Skeletal muscle cell (primary cell): ENCODE measurements at places on chromosomes 1 and 21.

GRCh38 chr1:181656491-181656890, 173.2 kb downstream of the CACNA1E start:
- DNase-seq: no peak

DNA sequence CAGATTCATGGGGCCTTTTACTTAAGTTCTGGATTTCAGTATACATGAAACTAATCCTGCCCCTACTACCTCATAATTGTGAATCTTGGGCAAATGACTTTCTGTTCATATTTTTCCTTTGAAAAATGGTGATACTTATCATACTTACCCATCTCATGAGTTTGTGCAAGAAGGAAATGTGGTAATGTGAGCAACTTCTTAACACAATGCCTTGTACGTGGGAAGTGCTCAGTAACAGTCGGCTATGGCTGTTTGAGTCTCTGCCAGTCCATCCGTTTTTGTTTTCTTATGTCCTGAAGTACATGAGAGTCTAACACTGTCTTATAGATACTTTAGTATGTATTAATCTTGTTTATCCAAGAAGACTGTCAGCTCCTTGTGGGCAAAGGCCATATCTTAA, 86.5 kb downstream of the PATJ start:
- DNase-seq: no peak

- no peak for DNase-seq
These were observed 10.9 kb downstream of the CLCA4 start for GRCh38 chr1:86557739-86558138.

- no peak for DNase-seq
These were observed 8.5 kb upstream of the MEX3A start for GRCh38 chr1:156090840-156091188.
